ENCODE measurements at places on chromosomes 1 and 21. TPM values are rescaled to one million over a fixed set of nuclear protein-coding genes. Genes with fewer than 3 reads are reported as not detected.

- no peaks in the 10 kb centered on the region for H3K36me3 ChIP-seq
- no peaks in the 10 kb centered on the region for H3K27me3 ChIP-seq
- H3K27ac ChIP-seq, result no peak overlapping the region
These were observed 263.1 kb downstream of the KCNJ6 start for GRCh38 chr21:37653201-37653600.

DNA sequence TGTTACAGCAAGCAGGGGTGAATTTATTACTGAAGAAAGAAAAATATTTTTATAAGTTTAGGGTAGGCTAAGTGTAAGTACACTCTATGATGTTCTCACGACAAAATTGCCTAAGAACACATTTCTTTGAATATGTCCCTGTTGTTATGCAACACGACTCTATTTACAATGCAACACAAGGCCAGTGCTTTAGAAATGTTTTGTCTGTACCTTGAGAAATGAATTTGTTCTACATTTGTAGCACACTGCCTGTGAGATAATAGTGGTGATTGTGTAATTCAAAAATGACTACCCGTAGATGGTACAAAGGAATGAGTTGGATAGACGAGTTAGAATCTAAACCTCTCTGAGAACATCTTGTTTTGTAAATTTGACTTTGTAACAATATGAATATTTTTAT, 63.7 kb upstream of the IGSF5 start:
- no peaks in the 10 kb centered on the region for H3K27me3 ChIP-seq
- H3K27ac ChIP-seq, result no peak overlapping the region
- no peak overlapping the region for H3K4me3 ChIP-seq
- H3K4me1 ChIP-seq, result no peaks in the 10 kb centered on the region

- no peaks in the 10 kb centered on the region for H3K36me3 ChIP-seq
- H3K4me3 ChIP-seq, result no peak overlapping the region
- peak; percentile 72 for DNase-seq
- H3K4me1 ChIP-seq, result no peaks in the 10 kb centered on the region
- H3K27ac ChIP-seq, result no peak overlapping the region
These were observed 120.2 kb upstream of the KCNE2 start for GRCh38 chr21:34243562-34243961.

- H3K27me3 ChIP-seq, result no peaks in the 10 kb centered on the region
- no peak overlapping the region for H3K4me3 ChIP-seq
- H3K36me3 ChIP-seq, result peaks cover 27% of the 10 kb centered on the region
These were observed 22.2 kb upstream of the GPR25 start for GRCh38 chr1:200850554-200850953.

DNA sequence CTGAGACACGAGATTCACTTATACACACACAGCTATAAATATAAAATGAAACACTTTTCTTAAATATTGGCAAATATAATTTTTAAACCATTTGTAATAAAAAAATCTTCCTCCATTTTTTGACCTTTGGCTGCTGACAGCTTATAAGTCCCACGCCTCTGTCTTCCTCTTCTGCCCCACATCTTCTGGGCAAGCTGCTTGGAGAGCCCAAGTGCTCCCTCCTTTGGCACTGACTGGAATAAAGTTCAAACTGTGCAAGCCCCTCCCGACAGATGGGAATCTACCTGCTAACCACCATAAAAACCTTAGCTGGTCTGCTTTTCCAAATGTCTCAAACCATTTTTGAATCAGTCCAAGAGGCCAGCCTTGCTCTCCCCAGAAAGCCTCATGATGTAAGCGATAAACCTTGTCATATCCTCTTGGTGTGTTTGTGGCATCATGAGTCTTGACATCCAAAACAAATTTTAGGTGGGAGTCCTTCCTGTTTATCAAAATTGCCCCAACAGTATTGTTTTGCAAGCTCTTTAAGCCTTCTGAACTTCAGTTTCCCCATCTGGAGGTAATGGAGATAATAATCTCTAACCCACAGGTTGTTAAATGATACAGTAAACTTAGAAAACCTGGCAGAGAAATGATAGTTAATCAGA, 99.8 kb downstream of the SNX7 start:
- no peaks in the 10 kb centered on the region for H3K4me1 ChIP-seq
- H3K4me3 ChIP-seq, result no peak overlapping the region
- no peak overlapping the region for H3K27ac ChIP-seq
- H3K27me3 ChIP-seq, result no peaks in the 10 kb centered on the region

GRCh38 chr1:64039390-64039926, 164.0 kb upstream of the UBE2U start:
- peaks cover 28% of the 10 kb centered on the region for H3K4me1 ChIP-seq
- H3K4me3 ChIP-seq, result no peak overlapping the region
- 0 out of 2 replicates have a peak overlapping the region, but pooled peaks have one; percentile 10 for H3K27ac ChIP-seq

- H3K36me3 ChIP-seq, result no peaks in the 10 kb centered on the region
- H3K27ac ChIP-seq, result no peak overlapping the region
- H3K4me1 ChIP-seq, result no peaks in the 10 kb centered on the region
- DNase-seq, result no peak
These were observed 58.3 kb downstream of the ERG start for GRCh38 chr21:38439957-38440356.

Gene DDX20
- total RNA-seq, result 54.4 TPM

Gene WDR64
- not detected for total RNA-seq

Gene GPR3
- 9.1 TPM for total RNA-seq

Data from GM23338 (cell line).